ENCODE measurements at places on chromosomes 1 and 21.

- no peak for DNase-seq
These were observed 3.5 kb upstream of the OR11L1 start for GRCh38 chr1:247845011-247845692.

DNA sequence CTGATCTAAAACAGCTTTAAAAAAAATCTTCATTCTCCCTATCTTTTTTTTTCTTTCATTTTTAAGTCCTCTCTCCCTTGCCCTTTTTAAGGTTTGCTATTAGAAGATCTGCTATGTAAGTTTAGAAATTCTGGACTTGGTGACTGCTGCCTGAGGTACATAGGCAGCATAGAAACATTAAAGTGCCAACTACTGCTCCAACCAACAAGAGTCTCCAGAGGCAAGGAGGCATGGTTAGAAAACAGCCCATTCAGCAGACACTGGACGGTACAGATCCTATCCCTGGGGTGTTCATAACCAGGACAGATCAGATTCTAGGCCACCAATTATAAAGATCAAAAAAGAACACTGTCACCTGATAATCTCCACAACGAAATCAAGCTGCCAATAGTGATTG is 36.6 kb downstream of the GPR3 start:
- DNase-seq: no peak

GRCh38 chr1:79568411-79568810 is 561.9 kb upstream of the ADGRL4 start:
- DNase-seq: no peak

DNA sequence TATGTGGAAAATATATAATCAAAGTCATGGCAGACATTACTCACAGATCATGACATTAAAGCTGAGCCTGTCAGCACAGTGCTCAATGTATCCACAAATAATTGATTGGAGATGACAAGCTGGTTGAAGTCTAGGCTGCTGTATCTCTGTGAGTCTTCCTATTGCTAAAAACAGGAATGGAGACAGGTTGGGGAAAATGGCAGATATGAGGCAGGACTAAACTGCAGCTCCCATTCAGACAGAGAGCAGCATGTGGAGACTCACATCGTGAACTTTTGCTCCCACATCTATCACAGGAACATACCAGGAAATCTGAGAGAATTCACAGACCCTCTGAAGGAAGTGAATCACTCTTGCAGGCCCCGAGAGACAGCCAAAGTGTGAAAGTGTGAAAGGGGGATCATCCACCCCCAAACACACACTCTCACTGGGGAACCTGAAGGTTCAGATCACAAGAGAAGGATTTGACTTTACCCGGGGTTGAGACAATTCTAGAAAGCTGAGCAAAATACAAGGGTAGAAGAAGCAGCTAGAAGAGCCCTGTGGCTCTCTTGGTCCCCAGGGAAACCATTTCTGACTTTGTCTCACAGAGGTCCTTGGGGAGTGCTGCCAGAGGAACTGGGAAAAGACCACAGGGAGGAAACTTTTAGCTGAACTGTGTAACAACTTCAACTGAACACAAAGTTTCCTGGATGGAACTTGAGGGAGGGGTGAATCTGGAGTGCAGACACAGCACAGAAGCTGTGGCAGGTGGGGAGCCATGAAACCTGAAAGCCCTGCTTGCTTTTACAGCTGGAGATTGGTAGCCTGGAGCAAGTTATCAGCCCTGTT is 173.4 kb downstream of the S1PR1 start:
- DNase-seq: no peak

DNA sequence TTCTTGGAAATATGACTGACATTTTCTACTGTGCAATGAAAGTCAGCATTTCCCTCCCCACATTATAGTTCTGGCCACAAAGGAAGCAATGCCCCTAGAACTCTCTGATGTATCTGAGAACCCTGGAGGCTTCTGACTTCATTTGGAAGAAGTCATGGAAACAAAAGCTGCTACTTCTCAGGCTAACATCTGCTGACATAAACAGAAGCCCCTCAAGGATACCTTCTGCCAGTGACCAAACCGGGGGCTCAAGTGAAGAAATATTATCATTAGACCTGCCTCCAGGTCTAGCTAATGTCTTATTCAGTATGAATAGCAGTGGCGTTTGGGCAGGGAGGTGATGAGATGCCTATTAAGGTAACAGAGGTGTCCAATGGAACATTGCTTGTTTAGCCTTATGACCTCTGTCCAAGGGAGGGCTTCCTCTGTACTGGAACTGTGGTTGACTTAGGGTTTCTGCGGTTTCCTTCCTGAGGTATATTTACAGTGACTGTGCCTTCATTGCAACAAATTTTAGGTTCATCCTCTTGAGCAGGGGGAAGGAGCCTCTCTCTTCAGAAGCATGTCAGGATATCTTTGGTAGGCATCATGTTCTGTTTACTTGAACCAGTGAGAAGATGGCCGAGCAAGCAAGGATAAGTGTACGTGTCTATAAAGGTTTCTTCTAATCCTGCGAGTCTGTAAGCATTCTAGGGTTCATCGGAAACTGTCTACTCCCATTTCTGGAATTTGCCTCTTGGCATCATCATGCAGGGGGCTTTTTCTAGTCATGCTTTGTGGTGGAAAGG is 161.7 kb downstream of the PBX1 start:
- DNase-seq: no peak

DNA sequence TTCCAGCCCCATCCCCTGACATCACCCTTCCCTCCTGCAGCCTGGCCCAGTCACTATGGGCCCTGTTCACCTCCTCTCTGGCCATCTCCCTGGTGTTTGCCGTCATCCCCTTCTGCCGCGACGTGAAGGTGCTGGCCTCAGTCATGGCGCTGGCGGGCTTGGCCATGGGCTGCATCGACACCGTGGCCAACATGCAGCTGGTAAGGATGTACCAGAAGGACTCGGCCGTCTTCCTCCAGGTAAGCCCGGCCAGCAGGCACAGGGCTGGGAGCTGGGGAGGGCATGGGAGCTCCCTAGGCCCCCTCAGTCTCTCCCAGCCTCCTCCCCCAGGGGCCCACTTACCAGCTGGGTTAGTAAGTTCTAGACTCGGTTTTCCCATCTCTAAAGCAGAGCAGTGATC is 52.1 kb downstream of the ELK4 start:
- DNase-seq: no peak

- DNase-seq: no peak
These were observed 64.4 kb upstream of the TLR5 start for GRCh38 chr1:223207293-223208066.

DNA sequence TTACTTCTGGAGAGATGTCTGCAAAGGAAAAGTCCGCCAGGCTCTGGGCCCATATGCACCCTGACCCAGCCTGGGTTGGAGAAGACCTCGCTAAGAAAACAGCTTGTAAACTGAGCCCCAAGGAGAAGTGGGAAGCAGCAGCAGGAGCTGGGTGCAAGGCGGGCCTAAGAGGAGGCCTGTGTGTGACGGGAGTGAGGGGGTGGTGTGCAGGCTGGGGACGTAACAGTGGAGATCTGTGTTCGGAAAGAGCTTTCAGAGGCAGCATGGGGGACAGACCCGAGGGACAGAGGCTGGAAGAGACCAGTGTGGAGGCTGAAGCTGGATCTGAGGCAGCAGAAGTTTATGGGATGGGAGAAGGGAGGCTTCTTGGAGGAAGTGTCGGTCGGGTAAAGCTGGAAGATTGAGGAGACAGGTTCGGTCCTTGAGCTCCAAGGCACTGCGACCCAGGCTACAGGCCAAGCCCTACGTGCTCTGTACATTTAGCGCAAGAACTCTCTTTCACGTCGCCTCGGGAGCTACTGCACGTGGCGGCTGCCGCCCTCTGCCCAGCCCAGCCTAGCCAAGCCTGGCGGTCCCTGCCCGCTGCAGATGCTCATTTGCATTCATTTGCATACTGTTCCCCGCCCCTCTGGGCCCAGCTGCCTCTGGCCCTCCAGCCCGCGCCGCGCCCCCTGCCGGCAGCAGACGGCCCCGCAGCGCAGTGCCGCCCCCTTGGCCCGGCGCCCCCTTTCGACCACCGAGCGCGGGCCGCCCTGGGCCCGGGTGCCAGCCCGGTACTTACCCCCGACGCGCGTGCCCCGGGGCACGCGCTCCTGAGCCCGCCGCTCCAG is 6.3 kb downstream of the HPCA start:
- no peak for DNase-seq

- DNase-seq: no peak
These were observed 78.0 kb downstream of the USP1 start for GRCh38 chr1:62514746-62515423.

GRCh38 chr1:239539051-239539450 is 152.7 kb downstream of the CHRM3 start:
- no peak for DNase-seq
